ENCODE measurements at places on chromosomes 1 and 21.
A peak's percentile ranks its signal among the peaks of the same experiment; 100 is the strongest.

- peak; percentile 84 for DNase-seq
Measured at GRCh38 chr1:36342426-36343185, 19.2 kb upstream of the EVA1B start.

- no peak for DNase-seq
Measured at GRCh38 chr1:110494522-110495406, 24.2 kb downstream of the KCNA10 start.

- DNase-seq = no peak
Measured at GRCh38 chr1:6110326-6110725, 64.6 kb downstream of the KCNAB2 start.

- DNase-seq = no peak
Measured at GRCh38 chr1:2152954-2153353, 41.6 kb downstream of the FAAP20 start.

- no peak for DNase-seq
Measured at GRCh38 chr21:36200081-36200561, 43.5 kb downstream of the DOP1B start.

DNA sequence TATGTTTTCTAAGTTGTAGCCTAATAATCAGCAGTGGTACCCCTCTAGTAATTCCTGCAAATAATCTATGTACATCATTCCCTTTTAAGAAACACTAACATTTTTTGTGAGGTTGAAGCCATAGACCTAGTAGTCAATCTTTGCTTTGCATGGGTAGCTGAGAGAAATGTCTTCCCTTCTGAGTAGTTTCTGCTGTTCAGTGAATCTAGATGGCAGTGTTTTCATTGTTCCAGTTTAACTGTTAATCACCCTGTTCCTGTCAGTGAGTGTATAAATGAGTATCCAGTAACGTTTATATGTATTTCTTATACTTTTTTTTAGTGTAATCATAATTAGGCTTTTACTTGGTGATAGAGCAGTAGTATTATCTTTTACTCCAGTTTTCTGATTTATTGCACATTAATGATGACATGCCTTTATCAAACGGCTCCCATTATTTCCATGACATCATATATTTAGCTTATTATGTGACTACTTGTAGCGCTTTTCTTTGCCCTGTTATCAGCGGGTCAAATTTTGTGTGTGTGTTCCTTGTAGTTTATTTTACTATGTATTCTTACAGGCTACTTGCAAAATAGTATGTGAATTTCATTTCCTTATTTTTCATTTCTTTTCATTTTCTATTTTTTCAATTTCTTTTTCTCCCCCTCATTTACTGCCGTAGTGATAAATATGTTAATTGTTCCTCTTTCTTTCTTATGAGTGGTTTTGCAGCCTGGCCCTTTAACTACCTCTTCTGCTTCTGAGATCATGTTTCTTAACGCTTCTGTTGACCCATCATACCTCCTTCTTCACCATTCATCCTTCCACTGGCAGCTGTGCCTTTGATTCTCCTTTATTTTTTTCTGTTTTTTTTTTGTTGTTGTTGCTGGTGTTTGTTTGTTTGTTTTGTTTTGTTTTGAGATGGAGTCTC lies 18.8 kb downstream of the CEP350 start:
- peak; percentile 23 for DNase-seq

DNA sequence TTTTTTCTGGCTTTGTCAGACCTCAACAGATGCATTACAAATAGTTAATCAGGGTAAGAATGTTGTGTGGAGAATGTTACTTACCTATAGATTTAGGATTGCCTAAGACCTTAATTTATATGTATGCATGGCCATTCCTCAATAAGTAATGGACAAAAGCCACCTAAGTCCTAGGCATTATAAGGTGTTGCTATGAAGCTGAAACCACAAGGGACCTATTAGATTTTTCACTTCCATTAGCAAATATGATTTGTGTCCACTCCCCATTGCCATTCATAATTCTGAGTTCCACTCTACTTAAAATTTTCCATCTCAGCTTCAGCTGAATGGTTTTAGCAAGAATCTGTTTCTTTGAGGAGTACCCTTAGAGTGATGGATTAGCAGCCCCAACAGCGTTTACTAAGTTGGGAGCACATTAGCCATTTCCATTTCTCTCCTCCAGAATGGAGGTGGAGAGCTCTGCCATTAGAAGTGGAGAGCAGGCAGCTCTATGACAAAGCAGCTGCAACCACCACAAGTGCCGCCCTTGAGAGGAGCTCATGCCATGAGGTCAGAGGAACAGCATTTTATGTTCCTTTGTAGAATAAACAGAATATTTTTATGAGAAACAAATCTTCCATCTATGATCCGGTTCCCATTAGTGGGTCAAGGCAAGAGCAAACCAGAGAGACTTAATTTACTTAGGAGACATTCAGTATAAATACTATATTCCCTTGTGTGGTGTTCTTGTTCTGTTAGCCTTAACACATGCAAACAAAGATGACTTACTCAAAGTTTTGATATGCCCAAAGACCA lies 28.9 kb upstream of the C1orf87 start:
- no peak for DNase-seq

DNA sequence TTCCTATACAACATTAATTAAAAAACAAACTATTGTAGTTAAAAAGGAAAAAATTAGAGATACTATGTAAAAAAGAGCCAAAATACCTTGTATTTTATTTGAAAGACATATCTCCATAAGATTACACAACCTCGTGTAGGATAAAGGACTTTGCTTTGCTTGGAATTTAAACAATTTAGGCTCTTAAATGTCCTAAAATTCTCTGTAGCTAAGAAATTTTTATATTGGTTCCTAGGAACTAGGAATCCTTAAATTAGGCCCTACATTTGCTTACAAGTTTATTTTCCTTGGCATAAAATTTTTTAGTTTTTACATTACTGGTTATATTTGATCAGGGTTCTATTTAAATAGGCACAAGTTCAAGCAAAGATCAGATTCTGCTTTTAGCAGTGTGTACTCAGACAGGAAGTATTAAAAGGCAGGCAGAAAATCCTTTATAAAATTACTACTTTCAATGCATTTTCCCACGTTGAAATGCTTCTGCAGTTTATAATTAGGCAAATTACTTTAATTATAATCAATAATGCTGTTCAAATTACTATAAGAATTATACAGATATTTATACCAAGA lies 3.4 kb upstream of the ANGPTL3 start:
- peak; percentile 7 for DNase-seq

- no peak for DNase-seq
Measured at GRCh38 chr1:155942578-155943141, 1.2 kb downstream of the RXFP4 start.

DNA sequence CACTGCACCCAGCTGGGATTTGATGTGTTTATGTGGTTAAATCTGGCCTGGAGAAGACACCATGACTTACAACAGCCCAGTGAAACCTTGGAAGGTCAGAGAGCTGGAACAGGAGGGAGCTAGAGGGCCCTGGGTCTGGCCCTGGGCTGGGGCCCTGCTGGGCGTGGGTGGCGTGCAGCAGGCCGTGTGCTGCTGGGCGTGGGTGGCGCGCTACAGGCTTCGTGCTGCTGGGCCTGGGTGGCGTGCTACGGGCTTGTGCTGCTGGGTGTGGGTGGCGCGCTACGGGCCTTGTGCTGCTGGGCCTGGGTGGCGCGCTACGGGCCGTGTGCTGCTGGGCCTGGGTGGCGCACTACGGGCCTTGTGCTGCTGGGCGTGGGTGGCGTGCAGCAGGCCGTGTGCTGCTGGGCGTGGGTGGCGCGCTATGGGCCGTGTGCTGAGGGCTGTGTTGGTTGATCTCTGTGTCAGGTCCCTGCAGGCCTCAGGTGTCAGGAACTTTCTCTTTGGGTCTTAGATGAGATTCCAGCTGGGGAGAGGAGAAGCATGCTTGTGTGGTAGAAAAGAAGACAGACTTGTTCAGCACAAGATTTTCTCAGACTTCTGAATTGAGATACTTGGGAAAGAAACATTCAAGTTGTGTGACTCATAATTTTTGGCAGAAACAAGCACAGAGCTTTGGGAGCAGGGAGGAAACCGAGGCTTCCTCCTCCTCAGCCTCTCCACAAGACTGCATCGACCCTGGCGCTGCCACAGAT lies 66.0 kb downstream of the COL18A1 start:
- peak; percentile 93 for DNase-seq

GRCh38 chr1:219990782-219991510 lies 55.4 kb downstream of the EPRS1 start:
- DNase-seq = peak; percentile 63

DNA sequence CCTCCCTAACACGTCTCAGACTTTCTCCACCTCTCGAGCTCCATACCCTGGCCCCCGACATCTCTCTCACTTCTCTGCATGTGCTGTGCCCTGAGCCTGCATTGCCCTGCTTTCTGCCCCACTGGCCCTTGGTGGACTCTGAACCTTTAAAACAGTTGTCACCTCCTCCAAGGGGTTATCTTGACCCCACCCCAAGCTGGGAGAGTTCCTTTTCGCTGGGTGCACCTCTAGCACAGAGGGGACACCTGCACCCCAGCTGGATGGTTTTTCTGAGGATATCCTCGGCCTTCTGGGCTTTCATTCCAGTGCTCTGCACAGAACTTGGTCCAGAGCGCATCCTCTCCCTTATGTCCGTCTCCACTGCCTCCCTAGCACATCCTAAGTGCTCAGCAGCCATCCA lies 4.2 kb upstream of the CDCP2 start:
- no peak for DNase-seq

DNA sequence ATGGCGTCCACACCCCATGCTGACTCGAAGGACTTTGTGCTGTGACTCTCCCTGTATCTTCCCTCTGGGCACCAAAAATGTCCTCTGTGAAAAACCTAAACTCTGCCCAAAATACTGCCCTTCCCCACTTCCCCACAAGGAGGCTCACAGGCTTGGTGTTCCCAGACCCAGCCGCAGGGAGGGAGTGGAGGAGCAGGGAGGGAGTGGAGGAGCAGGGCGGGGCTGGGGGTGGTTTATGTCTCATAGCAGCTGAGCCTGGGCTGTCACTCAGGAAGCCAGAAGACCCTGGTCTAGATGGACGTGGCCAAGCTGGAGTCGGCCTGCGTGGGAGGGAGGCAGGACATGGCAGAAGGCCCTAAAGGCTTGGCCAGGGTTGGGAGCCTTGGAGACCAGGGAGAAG lies 461.7 kb downstream of the PTPRU start:
- DNase-seq = peak; percentile 78

- no peak for DNase-seq
Measured at GRCh38 chr1:205481218-205481617, 23.3 kb upstream of the CDK18 start.

DNA sequence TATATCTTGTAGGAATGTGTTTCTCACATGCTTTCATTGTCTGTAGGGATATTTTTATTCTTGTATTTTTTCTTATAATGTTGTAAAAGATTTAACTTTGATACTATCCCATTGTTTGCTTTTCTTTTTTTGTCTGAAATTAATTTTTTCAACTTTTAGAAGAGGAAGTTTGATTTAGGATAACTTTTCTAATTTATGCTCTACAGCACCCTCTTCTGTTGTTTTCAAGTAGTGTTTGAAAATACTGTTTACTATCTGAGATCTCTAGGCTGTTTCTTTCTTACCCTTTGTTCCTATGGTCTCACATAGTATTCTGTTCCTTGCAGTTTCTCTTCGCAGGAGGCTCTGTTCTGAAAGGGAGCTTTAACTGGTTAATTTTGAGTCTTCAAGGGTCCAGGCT lies 21.9 kb downstream of the ABCD3 start:
- DNase-seq = no peak

- DNase-seq = no peak
Measured at GRCh38 chr1:174072581-174072980, 50.4 kb upstream of the RC3H1 start.

GRCh38 chr1:90911353-90911752 lies 110.5 kb downstream of the ZNF644 start:
- DNase-seq = no peak

GRCh38 chr21:35648512-35648911 lies 411.8 kb downstream of the SETD4 start:
- DNase-seq = no peak

DNA sequence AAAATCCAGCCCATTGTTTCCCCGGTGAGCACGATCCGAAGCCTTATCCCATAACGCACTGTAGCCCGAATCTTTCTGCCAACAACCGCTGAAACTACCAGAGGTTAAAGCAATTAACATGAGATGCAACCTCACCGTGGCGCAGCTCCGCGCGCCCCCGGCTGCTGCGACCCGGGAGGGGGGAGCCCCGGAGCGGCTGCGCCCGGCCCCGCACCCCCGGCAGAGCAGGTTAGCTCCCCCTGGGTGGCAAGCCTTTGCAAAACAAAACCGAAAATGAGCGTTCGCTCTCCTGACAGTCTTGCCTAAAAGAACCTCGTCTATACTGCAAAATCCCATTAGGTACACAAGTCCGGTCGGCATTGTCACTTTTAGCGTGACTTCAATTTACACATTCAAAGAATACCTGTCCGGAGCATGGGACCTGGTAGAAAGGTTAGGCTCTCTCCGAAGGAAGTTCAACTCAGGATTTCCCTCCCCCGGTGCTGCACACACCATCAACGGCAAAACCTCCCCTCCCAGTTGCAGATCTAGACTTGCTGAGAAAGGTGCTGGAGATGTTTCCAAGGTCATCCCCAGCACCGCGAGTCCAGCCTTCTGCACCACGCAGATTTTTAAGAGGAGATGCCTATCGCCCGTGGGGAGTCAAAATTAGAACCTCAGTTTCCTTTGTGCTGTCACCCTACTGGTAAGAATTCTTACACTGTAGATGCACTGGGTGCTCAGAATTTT lies 107.5 kb downstream of the ZNF281 start:
- DNase-seq = peak; percentile 32

DNA sequence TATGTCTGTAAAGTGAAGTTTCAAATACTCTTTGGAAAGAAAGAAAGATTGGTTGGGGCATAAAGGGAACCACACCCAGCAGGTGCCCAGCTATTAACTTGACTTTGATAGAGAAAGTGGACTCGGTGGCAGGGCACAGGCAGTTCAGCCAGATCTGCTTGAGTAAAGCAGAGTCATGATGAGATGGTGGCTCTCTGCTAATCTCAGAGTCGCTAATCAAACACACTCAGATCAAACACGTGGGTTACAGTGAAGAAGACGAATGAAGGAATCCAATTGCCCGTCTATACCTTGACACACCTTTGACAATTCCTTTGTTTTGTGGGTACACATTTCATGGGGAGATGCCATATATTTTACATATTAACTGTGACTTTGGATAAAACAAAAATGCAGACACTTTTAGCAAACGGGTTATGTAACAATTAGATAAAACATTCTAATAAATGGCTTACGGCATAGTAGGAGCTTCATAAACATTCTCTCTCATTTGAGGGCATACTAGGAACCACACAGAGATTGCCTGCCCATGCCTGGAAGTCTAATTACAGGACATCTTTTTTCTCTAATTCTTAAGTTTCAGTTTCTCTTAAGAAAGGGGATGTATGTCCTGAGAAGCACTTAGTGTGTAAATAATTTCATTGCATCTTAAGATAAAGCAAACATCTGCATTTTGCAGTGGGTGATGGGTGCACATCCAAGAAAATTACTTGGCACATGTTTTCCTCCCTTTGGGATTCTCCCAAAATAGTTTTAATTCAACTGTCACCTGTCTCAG lies 7.2 kb downstream of the CBR1 start:
- DNase-seq = no peak

- peak; percentile 95 for DNase-seq
Measured at GRCh38 chr1:99685516-99686180, 39.7 kb downstream of the PALMD start.

DNA sequence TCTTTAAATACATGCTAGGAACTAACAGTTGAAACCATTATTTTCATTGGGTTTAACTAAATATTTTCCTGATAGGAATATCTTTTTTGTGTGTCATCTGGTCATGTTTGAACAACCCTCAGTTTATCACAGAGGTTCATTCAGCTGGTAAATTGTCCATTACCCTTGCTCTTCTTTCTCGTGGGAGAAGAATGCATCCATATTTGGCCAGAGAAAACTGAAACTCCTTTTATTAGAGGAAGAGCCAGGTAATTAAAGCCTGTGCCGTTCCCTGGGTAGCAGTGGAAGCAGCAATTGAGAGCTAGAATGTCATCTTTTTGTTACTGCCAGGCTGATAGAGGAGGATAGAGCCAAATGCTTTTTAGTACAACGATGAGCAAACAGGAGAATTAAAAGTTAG lies 587.2 kb upstream of the ZRANB2 start:
- no peak for DNase-seq
